ENCODE measurements at places on chromosomes 6 and 20.

DNA sequence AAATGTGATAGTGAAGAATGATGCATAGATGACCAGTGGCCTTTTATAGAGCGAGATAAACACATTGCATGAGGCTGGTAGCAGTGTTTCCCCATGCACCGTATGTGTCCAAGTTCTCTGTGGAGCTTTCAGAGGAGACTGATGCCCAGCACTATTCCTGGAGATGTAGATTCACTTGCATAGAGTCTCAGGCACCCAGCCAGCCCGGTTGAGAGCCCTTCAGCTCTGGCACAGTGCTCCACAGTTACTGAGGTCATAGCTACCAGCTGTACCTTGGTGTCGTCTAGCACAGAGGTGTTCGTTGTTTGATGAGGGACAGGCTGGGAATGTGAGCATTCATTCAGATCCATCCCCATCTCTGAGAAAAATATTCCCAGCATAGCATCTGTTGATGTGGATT, 328.9 kb downstream of the FARS2 start:
- no peak for DNase-seq

- DNase-seq = no peak
Observed at GRCh38 chr6:97081010-97081590, 156.6 kb downstream of the KLHL32 start.

DNA sequence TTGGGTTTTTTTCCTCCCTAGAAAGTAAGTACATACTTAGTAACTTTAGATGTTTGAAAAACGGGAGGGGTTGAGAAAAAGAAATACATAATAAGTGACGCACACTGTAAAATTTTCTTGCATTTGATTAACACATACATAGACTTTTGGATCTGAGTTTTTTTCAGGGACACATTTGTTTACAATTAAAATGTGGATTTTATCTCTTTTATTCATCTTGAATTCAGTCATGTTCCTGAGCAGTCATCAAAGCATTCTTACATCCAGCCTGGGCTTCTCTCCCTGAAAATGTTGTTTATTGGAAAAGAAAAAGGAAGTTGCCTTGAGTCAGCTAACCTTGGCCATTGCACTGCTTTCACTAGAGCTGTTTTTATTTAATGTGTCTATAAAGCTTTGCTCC, 8.7 kb upstream of the RPP40 start:
- DNase-seq = no peak

GRCh38 chr6:35419961-35420360, 32.2 kb upstream of the FANCE start:
- DNase-seq = no peak

DNA sequence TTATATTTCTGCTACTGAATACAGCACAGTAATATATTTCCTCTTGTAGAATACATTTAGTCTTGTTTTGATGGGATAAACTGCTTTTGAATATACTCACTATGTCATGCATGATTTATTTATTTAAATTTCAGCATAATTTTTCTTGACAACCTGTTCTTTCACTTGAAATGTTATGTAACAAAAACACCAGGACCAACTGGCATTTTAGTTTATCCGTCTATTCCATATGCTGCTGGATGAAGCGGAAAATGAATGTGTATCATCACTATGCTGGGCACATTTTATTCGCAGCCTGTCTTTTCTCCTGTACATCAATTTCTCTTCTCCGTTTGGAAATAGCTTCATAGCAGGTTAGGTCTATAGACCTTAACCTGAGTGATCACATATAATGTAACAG, 206.8 kb upstream of the PLCB4 start:
- DNase-seq = no peak

GRCh38 chr6:36643977-36644376, 34.5 kb upstream of the CDKN1A start:
- no peak for DNase-seq

- DNase-seq = no peak
Observed at GRCh38 chr6:119881416-119881815, 531.9 kb upstream of the MAN1A1 start.

GRCh38 chr20:44400671-44400969, 45.1 kb downstream of the HNF4A start:
- DNase-seq = no peak

GRCh38 chr6:156949376-156949775, 172.2 kb downstream of the ARID1B start:
- no peak for DNase-seq

GRCh38 chr6:150531957-150532356, 67.7 kb upstream of the PLEKHG1 start:
- no peak for DNase-seq

DNA sequence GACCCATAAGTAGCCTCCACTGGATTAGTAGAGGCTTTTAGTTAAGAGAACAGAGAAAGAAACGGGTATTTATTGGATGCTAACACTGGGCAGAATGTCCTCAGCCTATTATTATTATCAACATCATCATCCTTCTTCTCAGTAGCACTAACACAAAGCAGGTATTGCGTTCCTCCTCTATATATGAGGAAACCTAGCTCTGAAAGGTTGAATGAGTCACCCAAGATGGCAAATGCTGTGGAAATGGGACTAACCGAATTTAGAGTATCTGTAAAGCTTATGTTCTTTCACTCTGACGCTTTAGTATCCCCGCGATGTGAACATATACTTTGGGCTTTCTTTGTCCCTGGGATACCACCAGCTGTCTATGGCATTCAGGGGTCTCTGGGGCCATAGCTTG, 77.0 kb downstream of the ADTRP start:
- no peak for DNase-seq

DNA sequence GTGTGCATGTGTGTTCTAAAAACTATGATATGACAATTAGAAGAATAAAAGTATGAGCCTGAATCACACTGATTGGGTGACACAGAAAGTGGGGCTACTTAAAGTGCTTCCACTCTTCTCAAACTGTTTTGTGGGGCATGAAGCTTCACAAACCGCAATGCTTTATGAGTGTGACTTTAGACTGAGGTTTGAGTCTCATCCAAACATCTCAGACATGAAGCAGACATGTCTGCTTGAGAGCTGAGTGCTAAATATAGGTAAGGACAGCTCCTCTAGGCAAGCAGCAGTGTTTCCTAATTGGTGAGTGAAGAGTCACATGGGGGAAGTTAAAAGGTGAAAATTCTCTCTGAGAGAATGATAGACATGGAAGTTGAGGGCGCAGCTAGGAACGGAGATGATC, 726.9 kb upstream of the CITED2 start:
- DNase-seq = no peak

DNA sequence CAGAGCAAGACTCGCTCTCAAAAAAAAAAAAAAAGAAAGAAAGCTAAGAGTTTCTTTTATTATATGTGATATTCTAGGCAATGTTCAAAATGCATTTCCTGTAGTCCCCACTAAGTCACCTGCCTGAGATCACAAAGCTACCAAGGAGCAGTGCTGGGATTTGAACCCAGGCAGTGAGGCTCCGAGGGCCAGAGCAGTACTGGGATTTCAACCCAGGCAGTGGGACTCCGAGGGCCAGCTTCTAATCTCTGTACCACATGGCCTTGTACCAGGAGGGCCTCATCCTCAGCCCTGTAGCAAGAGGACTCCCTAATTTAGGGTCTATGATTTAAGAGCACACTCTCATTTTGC, 39.7 kb downstream of the ZMYND8 start:
- no peak for DNase-seq

- no peak for DNase-seq
Observed at GRCh38 chr6:36916126-36916525, 30.4 kb downstream of the C6orf89 start.
